ENCODE measurements at places on chromosomes 2 and 18.

GRCh38 chr2:234401426-234401825, 95.5 kb downstream of the ARL4C start:
- no peak for DNase-seq

DNA sequence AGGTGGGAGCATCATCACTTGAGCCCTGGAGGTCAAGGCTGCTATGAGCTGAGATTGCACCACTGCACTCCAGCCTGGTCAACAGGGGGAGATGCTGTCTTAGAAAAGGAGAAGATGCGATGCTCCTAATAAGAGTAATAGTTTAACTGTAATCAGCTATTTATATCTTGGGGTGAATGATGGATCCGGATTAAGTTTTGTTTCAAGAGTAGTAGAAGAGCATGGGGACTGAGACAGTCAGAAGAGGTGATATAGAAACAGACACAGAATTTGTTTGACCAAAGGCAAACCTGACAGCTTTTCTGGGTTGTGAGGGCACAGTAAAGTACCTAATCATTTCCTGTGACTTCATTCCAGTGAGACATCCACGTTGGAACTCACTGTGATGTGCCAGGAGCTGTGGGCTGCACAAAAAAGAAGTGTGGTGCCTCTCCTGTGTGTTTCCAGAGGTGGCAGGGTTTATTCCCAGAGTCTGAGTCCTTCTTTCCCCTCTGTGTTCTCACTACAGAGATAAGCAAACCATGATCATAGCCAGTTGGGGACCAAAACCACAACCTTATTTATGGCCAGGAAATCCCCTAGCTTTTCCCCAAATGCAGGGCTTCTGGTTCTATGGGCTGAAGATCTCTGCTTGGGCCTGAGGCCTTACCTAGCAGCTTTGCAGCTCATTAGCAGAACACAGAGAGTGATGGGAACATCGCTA, 113.7 kb downstream of the XRCC5 start:
- no peak for DNase-seq

- no peak for DNase-seq
Measured at GRCh38 chr2:226142463-226142862, 657.2 kb downstream of the IRS1 start.

DNA sequence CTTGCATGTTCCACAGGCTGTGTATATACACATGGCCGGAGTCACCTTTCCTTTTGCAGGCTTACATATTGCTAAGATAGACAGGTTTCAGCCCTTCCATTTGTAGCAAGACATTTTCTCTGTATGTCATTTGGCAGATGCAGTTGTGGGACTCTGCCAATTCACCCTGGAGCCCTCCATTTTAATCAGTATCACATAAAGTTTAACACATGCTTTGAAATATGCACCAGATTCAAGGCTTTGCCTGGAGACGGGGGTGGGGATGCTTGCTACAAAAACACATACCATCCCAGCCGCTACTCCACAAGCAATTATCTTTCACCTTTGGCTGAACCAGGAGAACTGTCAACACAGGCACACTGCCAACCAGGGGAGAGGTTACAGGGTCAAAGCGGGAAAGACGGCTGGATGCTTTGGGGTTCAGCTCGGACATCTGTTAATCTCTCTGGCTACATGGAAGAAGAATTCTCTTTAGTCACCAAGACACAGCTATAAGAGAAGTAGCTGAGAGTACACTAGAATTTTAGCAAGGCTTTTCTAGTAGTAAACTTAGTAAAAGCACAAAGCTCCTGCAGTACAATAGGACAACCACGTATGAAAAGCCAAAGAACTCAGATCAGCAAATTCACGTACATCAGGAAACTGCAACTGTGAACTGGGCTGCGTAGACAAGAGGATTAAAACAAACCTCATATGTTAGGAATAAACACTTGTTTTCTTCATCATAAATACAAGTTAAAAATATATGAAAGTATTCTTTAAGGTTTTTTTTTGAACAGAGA, 130.9 kb downstream of the EXOC6B start:
- no peak for DNase-seq

DNA sequence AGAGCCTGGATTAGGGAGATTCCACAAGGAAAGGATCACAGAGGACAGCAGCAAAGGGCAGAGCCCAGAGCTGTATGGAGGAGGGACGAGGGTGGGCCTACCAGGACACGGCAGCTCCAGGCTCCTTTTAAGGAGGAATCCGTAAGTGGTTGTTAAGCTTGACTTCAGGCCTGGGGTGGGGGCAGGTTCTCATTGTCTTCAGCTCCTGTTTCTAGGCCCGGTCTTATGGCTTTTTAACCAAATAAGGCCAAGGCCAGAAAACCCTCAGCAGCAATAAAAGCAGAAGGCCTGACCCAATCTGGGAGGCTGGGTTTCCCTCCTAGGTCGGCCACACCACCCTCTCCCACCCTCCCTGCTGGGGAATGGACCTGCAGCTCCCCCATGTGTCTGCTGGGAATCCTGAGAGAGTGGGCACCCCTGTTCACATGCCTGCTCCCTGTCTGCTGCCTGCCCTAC, 111.2 kb downstream of the PLB1 start:
- DNase-seq: no peak

DNA sequence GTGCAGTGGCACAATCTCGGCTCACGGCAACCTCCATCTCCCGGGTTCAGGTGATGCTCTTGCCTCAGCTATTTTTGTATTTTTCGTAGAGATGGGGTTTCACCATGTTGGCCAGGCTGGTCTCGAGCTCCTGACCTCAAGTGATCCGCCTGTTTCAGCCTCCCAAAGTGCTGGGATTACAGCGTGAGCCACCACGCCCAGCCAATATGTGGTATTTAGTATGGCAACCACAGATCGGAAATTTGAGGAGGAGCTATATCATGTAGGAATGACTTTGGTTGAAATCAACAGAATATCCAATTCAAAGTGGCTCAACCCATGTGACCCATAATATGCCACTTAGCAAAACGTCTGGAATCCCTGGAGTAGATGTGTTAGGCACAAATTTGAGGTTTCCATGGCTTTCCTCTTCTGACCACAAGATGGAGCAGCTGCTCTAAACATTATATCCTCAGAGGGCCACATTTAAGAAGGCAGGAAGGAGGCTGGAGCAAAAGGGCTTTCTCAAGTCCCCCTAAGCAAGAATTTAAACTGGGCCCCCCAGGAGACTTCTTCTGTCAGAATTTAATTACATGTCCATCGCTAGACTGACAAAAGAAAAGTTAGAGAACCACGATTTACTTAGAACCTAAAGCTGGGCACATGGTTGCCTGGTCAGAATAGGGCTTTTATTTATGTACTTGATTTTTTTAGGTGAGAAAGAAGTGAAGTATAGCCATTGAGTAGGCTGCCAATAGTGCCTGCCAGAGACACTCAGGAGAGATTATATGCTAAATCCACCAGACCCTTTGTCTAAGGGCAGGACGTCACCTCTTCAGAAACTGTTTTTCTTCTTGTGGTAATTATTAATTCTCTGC, 49.6 kb upstream of the ITSN2 start:
- no peak for DNase-seq

- no peak for DNase-seq
Measured at GRCh38 chr2:200463452-200463851, 46.4 kb downstream of the KCTD18 start.

GRCh38 chr2:239253264-239253663, 147.6 kb downstream of the HDAC4 start:
- DNase-seq: no peak

DNA sequence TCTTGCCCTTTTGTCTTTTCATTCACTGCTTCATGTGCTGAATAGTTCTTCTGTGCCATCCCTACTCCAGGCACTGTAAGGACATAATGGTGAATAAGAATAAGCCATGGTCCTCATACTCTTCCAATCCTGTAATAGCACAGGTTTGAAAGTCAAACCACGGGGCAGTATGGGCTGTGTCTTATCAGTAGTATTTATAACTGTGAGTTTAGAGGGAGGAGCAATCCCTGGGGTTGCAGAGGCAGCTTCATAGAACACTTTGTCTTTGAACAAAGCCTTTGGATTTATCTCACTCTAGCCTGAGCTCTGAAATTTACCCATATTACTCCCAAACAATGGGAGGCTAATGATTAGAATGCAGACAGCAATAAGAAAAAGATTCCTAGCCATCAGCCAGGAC, 30.2 kb upstream of the ALK start:
- no peak for DNase-seq

DNA sequence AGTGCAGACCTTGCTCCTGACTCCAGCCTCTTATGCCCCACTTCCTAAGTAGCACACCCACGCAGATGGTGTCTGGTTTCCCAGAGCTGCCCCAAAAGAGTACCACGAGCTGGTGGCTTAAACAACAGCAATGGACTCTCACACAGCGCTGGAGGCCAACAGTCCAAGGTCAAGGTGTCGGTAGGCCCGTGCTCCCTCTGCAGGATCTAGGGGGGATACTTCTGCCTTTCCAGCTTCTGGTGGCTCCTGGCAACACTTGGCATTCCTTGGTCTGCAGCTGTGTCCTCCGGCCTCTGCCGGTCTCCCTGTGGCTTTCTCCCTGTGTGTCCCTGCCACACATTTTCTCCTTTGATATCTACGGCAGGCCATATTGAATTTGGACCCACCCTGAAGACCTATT, 99.0 kb downstream of the TSHZ1 start:
- no peak for DNase-seq

- no peak for DNase-seq
Measured at GRCh38 chr18:46346213-46346612, 242.0 kb downstream of the HAUS1 start.

DNA sequence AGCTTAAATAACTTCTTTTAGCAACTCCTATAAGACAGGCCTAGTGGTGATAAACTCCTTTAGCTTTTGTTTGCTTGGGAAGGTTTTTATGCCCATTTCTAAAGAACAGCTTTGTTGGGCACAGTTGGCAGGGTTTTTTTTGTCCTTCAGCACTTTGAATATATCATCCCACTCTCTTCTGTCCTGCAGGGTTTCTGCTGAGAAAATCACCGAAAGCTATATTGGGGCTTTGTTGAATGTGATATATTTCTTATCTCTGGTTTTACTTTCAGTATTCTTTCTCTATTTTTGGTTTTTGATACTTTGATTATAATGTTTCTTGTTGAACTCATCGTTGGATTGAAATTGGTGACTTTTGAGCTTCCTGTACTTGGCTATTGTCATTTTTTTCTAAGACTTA, 372.8 kb upstream of the ZC3H15 start:
- DNase-seq: no peak

DNA sequence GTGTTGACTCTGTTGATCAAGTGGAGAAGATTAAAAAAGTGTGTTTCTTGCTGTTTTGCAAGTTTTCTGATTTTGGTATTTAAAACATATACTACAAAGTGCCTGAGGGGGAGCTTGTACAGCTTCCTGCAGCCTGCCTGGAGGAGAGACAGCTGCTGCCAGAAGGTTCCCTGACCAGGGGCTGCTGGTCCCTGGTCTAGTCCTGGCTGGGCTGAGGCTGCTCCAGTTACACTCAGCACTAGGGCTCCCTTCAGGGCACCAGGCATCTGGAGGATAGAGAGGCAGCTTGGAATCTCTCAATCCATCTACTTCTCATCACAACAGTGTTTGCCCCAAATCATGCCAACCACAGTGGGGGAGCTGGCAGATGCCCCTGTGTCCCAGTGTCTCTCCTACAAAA, 4.8 kb downstream of the MC2R start:
- DNase-seq: no peak

DNA sequence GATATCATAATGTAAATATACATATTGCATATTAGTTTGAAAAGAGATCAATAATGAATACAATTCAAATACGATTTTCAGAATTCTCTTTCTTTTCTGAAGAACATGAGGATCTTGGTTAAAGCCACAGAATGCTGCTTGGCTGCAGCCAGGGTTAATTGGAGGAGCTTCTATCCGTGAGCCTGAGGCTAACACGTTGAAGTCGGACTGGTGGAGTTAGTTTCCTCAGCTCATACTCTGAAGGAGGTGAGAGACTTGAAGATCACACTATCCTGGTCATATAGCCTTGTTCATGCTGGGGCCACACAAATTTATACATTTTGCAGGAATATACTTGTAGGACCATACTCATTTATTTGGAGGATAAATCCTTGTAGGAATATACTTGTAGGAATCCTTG, 335.8 kb downstream of the TRIB2 start:
- no peak for DNase-seq

GRCh38 chr2:192471982-192472381, 277.2 kb upstream of the TMEFF2 start:
- DNase-seq: no peak

All from T-helper 22 cell (primary cell).